Psoas muscle (tissue), 8 donors: ENCODE measurements at places on chromosomes 3 and 15.
A peak's percentile ranks its signal among the peaks of the same experiment; 100 is the strongest.

DNA sequence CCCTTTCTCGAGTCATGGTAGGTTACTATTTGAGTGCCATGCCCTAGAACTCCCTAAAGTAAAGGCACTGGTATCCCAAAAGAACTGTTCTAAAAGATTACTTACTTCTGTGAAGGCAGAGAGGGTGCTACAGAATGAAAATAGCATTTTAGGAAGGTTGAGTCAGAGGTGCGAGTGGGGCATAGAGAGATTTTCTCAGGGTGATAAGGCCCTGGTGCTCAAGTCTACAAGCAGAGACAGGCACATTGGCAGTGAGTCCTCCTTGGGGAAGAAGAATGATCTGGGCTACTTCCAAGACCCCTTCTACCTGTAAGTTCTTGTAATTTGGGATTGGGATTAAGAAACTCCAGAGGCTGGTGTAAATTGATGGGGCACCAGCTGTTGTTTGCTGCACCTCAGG, 96.7 kb downstream of the AKAP13 start:
- no peak for DNase-seq

GRCh38 chr15:77753281-77753873, 120.7 kb upstream of the LINGO1 start:
- no peak for DNase-seq

- DNase-seq = no peak
Observed at GRCh38 chr15:52031556-52031955, 12.5 kb downstream of the MAPK6 start.

- DNase-seq = no peak
Observed at GRCh38 chr15:52191207-52191606, at the start of gene GNB5. GNB5 (minus strand) TSS chr15:52191392; CDS start chr15:52184676, 6,716 bp downstream.

- peak; percentile 61 for DNase-seq
Observed at GRCh38 chr3:16174976-16175901, 759 bp downstream of the GALNT15 start.

- DNase-seq = no peak
Observed at GRCh38 chr3:183984127-183984740, 33.5 kb downstream of the ABCC5 start.

DNA sequence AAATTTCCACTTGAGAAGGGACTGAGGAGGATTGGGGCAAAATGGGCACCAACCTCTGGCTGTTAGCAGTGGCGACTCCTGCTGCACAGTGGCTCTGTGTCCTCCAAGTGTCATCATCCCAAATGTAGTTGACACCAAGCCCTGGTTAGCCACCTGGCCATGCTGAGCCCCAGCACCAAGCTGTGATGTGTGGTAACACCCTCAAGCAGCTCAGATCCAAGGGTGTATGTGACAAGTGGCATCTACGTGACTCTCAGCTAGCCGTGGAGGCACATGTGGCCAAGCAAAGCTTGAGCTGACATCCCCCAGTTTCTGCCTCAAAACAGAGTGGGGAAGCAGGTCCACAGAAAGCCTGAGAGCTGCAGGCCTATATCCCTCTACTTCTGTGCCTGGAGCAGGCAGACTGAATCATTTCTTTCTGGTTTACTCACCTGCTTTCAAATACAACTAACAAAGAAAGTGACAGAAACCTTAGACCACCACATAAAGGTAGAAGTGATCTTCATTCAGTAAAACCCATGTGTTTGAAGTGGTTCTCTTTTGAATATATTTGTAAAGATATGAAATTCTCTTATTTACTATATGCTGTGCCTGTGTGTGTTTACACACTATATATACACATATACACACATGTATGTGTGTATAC, 40.0 kb downstream of the FOXP1 start:
- DNase-seq = peak; percentile 12

DNA sequence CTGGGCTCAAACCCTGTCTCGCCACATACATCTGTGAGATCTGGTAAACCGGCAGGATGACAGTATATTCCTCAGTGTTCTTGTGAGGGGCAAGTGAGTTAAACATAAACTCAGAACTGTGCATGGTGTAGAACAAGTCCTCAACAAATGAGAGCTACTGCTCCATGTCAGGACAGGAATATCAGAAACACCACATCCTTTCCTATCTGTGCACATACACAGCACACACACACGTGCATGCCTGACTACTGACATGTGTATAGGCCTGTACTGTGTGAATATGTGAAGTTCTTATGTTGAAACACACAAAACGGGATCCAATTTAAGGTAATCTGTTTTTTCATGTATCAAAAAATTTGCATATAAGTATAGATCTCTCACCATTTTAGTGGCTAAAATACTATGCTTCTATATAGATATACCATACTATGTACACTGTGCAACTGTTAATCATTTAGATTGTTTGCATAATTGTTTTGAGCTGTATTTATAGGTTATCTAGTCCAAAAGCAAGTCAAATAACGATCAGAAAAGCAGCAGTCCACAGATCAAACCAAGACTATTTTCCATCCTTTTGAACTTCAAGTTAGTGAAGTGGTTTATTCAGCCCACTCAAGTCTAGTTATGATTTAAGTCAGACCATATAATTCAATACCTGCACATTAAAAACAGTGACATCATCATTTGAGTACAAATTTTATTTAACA, 44.8 kb downstream of the CCR4 start:
- no peak for DNase-seq

GRCh38 chr3:187774185-187774789, 29.0 kb upstream of the BCL6 start:
- DNase-seq = no peak

GRCh38 chr3:114942773-114943172, 204.3 kb downstream of the ZBTB20 start:
- no peak for DNase-seq

DNA sequence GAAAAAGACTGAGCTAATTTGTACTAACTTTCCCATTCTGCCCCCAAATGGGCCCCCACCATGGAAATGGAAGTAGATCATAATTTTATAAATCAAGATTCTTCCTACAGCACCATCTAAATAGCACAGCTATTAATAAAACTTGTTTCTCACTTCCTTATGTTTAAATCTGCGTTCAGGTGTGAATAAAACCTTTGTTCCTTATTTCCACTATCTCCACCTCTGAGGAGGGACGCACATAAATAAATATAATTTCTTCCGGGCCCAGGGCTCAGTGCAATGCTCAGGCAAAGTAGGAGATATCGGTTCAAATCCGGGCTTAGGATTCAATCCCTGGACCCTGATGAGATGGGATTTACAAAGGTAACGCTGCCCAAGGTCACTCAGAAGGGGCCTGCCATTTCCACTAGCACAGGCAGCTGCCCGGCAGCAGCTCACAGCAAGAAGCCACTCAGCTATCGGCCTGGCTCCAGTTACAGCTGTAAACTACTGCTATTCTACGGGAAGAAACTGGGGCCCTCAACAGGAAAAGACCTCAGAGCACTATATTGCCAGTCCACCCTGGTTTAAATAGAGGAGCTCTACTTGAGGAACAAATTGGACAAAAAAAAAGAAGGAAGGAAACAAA, 52.5 kb downstream of the FOXP1 start:
- DNase-seq = no peak

GRCh38 chr3:140931801-140932200, 9.8 kb upstream of the SLC25A36 start:
- no peak for DNase-seq

GRCh38 chr15:69557020-69557706, 104.5 kb downstream of the RPLP1 start:
- no peak for DNase-seq

DNA sequence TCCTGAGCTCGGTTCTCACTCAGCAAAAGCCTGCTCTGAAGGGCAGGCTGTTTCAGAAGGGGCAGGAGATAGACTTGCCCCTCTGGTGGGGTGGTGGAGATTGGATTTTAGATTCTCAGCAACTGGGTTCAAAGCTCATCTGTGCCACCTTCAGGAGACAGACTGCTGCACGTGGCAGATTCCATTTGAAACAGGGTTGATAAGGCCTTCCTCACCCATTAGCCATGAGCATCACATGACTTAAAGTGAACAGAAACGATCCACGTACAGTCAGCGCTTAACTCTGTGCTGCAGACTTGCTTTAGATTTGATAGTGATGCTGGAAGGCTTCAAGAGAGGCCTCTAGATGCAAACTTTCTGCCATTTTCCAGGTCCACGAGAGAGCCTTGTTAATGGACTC, 35.0 kb upstream of the MGLL start:
- no peak for DNase-seq

GRCh38 chr3:197144188-197144587, 114.6 kb upstream of the MELTF start:
- DNase-seq = no peak

DNA sequence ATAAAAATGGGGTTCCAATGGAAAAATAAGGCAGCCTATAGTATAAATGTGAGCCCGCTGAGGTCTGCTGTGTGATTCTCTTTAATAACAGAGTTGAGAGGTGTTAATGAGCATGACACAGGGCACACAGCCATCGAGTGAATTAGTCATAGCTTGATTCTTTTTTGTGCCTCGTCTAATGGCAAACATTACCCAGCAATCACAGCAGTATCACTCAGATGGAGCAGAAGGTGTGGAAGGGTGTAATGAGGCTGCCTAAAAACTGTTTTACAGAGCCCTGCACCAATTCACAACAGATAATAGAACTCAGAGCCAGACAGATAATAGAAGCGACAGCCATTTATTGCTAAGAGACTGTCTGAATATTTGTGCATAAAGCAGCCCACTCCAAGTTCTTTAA, 178.6 kb upstream of the TPRG1 start:
- no peak for DNase-seq

GRCh38 chr3:167885277-167885676, 149.8 kb downstream of the SERPINI1 start:
- DNase-seq = no peak

GRCh38 chr3:153495422-153495821, 333.4 kb downstream of the RAP2B start:
- DNase-seq = no peak

- DNase-seq = no peak
Observed at GRCh38 chr3:195802261-195802701, 9.4 kb downstream of the MUC4 start.

- DNase-seq = no peak
Observed at GRCh38 chr15:76529911-76530310, 193.3 kb downstream of the ISL2 start.

GRCh38 chr3:12471241-12471640, 13.0 kb upstream of the TSEN2 start:
- no peak for DNase-seq

GRCh38 chr15:62914461-62915079, 128.0 kb upstream of the TPM1 start:
- DNase-seq = no peak

GRCh38 chr3:99943931-99944761, 126.5 kb downstream of the CMSS1 start:
- DNase-seq = no peak

DNA sequence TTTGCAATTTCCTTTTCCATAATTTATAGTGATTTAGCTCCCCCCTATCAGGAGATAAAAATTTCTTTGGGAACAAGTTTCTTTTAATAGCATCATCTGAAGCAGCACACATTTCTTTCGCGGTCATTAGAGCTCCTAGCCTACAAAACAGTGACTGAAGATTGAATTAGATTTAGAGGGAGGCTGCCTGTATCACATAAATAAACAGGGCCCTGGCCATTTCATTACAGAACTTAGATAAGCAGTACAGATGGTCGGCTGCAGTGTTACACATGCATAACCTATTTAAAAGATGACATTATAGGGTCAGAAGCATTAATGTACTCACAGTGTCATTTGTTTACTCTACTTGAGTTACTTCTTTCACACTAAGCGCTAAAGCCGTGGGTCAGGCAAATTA, 81.4 kb upstream of the SLC25A26 start:
- DNase-seq = no peak

DNA sequence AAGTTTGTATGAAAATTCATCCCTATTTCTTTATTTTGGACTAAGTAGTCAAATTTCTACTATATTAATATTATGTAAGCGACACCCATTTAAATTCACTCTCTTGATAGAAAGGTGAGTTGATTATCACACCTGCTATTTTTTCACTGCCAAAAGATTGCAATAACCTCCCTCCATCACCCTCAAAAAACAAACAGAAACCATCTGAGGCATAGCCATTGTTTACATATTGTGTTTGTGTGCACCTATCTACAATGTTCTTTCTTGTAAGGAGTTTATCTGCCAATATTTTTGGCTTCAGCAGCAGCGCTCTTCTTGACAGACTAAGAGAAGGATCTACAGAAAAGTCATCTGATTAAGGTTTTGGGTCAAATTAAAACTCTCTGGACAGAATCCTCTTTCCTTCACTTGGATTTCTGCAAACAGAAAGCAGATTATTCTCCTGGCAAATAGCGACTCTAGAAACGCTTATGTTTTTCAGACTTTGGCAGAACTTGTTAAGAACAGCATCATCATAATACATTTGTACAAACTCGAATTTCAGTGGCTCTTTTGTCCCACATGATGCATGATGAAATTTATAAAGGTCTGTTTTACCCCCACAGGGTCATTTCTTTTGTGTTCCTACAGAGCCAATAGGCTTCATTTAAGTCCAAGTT, 48.6 kb downstream of the KCNMB2 start:
- no peak for DNase-seq

DNA sequence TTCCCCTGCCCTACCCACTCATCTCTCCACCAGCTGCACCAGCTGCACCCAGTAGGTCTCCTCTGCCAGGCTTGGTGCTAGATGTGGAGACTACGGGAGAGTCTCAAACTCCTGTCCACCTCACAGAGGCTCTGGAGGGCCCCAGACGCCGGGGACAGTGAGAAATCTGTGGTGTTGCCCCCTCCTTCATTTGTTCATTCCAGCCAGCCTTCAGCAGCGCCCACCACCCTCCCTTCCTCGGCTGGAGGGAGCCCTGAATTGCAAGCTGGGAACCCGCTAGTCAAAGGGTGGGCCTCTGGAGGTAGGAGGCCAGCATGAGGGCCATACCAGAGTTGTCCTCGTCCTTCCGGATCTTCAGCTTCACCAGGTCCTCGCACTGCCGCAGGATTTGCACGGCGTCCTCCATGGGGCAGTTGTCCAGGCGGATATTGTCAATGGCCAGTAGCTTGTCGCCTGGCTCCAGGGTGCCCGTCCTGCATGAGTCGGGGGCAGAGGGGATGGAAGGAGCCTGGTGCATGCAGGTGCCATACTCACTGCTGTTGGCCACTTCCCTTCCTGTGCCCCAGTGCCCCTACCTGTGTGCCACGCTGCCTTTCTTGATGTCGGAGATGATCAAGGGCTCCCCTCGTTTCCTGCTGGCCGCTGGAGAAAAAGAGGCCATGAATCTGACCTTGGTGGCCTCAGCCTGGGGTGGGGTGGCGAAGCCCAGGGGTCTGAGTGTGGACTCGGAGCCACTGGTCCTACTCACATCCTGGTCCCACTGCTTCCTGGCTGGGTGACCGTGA, 29.1 kb downstream of the GRIP2 start:
- no peak for DNase-seq

GRCh38 chr3:112615989-112616731, 24.8 kb downstream of the CCDC80 start:
- no peak for DNase-seq

DNA sequence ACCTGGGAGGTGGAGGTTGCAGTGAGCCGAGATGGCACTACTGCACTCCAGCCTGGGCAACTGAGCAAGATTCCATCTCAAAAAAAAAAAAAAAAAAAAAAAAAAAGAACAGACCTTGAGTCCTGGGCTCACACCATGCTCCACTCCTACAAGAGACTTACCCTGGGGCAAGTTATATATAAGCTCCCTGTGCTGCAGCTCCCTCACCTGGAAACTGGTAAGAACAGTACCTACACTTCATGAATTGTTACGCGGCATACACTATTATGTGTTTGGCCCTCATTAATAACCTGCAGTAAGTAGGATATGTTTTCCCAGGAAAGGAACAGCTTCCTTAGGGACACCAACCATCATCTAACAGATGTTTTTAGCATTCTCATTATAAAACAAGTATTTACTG, 119.6 kb downstream of the FMN1 start:
- no peak for DNase-seq
